MM.1S (cell line): ENCODE measurements at places on chromosomes 12 and 14.

DNA sequence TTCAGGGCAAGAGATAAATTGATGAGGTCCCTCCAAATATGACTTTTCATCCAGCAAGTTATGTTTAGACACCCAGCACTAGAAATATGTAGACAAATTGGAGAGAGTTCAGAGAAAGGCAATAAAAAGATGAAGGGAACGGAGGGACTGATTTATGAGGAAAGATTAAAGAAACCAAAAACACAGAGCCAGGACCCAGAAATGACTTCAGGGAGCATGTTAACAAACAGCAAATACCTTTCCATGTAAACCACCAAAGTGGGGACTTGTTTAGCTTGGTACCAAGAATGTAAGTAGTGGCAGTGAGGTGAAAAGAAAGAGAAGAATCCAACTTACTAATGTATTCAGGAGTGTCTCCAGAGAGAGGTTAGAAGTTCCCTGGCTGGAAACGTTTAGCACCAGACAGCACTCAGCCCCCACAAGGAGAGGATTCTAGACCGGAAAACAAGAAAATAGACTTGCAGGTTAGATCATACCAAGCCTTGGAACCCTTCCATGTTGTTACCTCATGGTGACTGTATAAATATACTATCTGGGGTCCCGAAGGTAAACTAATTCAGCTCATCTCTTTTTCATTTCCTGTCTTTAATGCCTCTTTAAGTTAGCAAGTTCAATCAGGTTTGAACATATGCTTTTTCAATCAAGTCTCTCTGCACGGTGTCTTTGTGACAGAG lies 79.2 kb downstream of the TBC1D30 start:
- H3K4me1 ChIP-seq: no peaks in the 10 kb centered on the region
- H3K27ac ChIP-seq: no peak overlapping the region
- H3K27me3 ChIP-seq: no peaks in the 10 kb centered on the region
- DNase-seq: no peak
- no peak overlapping the region for H3K4me3 ChIP-seq

GRCh38 chr12:99154216-99154982 lies 493.2 kb upstream of the GARIN6 start:
- no peak overlapping the region for H3K27ac ChIP-seq
- H3K27me3 ChIP-seq: no peaks in the 10 kb centered on the region
- H3K36me3 ChIP-seq: no peaks in the 10 kb centered on the region
- H3K4me3 ChIP-seq: no peak overlapping the region

- DNase-seq: no peak
- no peak overlapping the region for H3K27ac ChIP-seq
- H3K36me3 ChIP-seq: no peaks in the 10 kb centered on the region
- H3K4me1 ChIP-seq: no peaks in the 10 kb centered on the region
- H3K27me3 ChIP-seq: no peaks in the 10 kb centered on the region
- no peak overlapping the region for H3K4me3 ChIP-seq
Observed at GRCh38 chr14:84323978-84324377, 1206.0 kb upstream of the FLRT2 start.

DNA sequence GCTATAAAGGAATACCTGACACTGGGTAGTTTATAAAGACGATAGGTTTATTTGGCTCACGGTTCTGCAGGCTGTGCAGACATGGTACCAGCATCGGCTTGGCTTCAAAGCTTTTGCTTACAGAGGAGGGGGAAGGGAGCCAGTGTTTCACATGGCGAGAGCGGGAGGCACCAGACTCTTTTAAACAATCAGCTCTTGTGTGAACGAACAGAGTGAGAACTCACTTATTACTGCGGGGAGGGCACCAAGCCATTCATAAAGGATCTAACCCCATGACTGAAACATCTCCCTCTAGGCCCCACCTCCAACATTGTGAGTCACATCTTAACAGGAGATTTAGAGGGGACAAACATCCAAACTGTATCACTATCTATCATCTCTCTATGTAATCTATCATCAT lies 227.4 kb downstream of the TMEM132D start:
- no peak for DNase-seq
- H3K27me3 ChIP-seq: no peaks in the 10 kb centered on the region
- no peaks in the 10 kb centered on the region for H3K36me3 ChIP-seq
- no peak overlapping the region for H3K27ac ChIP-seq
- H3K4me1 ChIP-seq: no peaks in the 10 kb centered on the region

DNA sequence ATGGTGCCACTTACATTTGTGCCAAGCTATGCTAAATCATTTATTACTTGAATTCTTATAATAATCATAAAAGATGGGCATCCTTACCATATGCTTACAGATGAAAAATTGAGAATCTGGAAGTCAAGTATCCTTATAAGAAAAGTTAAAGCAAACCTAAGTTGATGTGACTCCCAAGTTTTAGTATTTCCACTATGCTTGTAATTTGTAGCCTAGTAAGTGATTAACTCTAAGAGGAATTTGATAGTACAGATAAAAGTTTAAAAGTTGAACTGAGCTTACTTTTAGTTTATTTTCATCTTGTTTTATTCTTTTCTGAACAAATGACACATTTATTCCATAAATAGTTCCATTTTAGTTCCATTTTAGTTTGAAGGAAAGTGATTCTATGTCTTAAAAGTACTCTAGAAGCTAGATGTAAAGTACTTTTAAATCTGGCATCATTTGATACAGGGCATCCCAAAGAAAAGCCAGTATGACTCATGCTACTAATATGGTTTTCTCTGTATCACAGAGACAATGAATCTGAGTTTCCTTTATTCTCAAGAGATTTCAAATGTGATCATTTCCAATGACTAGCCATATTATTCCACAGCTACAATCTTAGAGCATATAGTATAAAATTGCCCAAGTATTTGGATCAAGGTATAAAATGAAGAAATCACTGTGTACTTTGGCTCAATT lies 596.0 kb downstream of the SLC16A7 start:
- no peak overlapping the region for H3K4me3 ChIP-seq
- no peak for DNase-seq
- no peaks in the 10 kb centered on the region for H3K36me3 ChIP-seq
- H3K27ac ChIP-seq: no peak overlapping the region
- no peaks in the 10 kb centered on the region for H3K4me1 ChIP-seq

DNA sequence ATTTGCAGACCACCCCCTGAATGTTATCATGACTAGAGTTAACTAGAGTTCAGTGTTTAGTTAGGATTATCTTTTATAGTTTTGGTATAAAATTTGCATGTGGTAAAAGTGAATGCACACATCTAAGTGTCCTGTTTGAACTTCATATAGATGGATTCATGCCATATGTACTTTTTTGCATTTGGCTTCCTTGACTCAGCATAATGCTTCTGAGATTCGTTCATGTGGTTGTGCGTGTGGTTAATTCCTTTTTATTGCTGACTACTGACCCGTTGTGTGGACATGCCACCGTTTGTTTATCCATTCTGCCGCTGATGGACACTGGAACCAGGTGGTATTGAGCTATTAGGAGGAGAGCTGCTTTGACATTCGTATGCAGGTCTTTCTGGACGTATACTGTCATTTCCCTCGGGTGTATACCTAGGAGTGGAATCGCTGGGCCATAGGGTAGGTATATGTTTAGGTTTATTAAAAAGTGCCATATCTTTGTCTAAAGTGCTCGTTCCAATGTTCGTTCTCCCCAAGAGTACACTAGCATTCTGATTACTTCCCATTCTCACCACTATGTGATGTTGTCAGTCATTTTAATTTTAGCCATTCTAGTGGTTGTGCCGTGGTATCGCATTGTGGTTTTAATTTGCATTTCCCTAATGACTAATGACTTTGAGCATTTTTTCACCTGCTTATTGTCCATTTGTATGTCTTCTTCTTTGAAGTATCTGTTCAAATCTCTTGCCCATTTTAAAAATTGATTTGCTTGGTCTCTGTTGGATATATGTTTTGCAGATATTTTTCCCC lies 37.7 kb downstream of the RIN3 start:
- DNase-seq: peak; percentile 65
- no peaks in the 10 kb centered on the region for H3K27me3 ChIP-seq
- peak overlapping the region; percentile 14; the same call in 1 of the 2 replicates for H3K4me3 ChIP-seq
- peak overlapping the region; percentile 68; the same call in 1 of the 2 replicates for H3K27ac ChIP-seq
- H3K4me1 ChIP-seq: peaks cover 28% of the 10 kb centered on the region
- no peaks in the 10 kb centered on the region for H3K36me3 ChIP-seq

- H3K27me3 ChIP-seq: no peaks in the 10 kb centered on the region
- peaks cover 26% of the 10 kb centered on the region; the same call in 1 of the 2 replicates for H3K36me3 ChIP-seq
- H3K4me1 ChIP-seq: peaks cover 52% of the 10 kb centered on the region
- H3K27ac ChIP-seq: peak overlapping the region; percentile 76
- peak; percentile 37 for DNase-seq
Observed at GRCh38 chr12:103930787-103931735, 851 bp downstream of the HSP90B1 start.

DNA sequence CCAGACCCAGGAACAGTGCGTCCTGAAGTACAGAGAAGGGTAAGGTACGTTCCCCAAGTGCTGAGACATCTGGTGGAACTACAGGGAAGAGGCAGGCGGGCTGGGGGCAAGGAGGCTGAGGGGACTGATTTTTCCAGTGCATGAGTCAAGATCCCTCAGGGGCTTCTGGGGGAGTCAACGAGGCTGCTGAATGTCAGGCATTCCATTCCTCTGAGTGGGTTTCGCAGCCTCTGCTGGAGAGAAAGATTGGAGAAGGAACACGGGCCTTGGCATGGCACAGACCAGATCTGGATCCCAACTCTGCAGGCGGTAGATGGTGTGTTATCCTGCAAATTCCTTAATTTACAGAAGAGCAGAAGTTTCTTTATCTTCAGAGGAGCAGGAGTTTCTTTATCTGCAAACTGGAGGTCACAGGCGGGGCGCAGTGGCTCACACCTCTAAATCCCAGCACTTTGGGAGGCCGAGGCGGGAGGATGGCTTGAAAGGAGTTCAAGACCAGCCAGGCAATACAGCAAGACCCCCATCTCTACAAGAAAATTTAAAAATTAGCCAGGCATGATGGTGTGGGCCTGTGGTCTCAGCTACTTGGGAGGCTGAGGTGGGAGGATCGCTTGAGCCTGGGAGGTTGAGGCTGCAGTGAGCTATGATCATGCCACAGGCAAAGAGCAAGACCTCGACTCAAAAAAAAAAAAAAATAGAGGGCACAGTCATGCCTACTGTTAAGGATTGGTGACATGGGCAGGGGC lies 132.6 kb upstream of the MAP1LC3B2 start:
- DNase-seq: no peak
- no peak overlapping the region for H3K4me3 ChIP-seq
- no peaks in the 10 kb centered on the region for H3K27me3 ChIP-seq
- H3K36me3 ChIP-seq: no peaks in the 10 kb centered on the region
- no peak overlapping the region for H3K27ac ChIP-seq

DNA sequence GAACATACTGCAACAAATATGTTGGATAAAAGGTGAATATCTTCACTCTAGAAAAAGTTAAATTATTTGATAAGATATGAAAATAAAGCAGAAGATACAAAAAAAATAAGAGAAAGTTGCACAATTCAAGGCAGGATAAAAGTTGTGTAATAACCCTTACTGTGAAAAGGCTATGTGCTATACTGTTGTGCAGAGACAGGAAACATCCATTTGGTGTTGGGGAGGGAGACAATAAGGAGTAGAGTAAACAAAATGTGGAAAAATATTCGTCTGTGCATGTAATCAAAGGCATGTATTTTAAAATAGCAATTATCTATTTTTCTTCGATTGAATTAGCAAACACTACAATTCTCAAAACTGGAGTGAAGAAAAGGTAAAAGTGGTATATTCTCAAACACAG lies 34.8 kb downstream of the PTHLH start:
- H3K27ac ChIP-seq: no peak overlapping the region
- no peaks in the 10 kb centered on the region for H3K36me3 ChIP-seq
- no peaks in the 10 kb centered on the region for H3K27me3 ChIP-seq
- no peak for DNase-seq
- no peaks in the 10 kb centered on the region for H3K4me1 ChIP-seq
- no peak overlapping the region for H3K4me3 ChIP-seq

DNA sequence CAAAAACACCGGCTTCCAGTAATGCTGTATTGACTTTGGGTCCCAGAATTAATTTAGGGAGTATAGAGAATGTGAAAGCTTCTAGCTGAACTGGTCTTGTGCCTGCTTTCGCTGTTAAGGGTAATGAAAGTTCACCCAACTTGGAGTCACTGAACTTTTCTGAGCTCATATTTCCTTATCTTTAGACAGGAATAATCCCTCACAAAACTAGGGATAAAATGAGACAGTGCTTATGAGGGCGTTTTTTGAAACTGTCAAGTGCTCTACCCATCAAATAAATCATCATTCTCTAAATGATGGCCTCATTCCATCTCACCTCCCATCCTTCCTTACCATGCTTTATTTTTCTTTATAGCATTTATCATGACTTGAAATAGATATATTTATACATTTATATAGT lies 74.7 kb downstream of the RFX4 start:
- no peaks in the 10 kb centered on the region for H3K27me3 ChIP-seq
- no peak overlapping the region for H3K4me3 ChIP-seq
- no peak overlapping the region for H3K27ac ChIP-seq
- DNase-seq: no peak

DNA sequence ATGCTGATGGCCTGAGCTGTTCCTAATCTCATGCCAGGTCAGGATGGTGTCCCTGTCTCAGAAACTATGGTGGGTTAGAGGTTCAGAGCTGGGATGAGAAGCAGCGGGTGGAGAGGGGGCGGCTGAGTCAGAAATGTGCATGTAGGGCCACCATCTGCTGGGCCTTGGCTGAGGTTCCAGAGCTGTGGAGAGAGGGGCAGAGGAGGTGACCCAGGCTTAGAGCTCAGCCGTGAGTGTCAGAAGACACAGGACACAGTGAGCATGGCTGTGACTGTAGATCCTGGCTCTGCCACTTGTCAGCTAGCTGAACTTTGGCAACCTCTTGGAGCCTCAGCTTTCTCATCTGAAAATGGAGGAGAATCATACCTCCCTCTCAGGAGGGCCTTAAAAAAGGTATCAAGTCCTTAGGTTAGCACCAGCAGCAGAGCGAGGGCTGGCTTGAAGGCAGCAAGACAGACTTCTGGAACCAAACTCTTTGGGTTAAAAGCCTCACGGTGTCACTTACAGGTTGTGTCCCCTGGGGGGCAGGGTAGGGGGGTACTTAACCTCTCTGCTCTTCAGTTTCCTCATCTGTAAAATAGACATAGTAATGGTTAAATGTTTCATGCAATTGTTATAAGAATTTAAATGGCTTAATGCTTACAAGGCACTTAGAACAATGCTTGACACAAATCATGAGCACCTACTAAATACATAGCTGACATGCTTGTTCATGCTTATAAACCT lies 34.8 kb downstream of the TMEM229B start:
- H3K4me1 ChIP-seq: no peaks in the 10 kb centered on the region
- no peaks in the 10 kb centered on the region for H3K36me3 ChIP-seq
- H3K4me3 ChIP-seq: no peak overlapping the region
- H3K27me3 ChIP-seq: no peaks in the 10 kb centered on the region
- no peak overlapping the region for H3K27ac ChIP-seq

GRCh38 chr12:88181881-88182280 lies 39.8 kb downstream of the TMTC3 start:
- H3K4me1 ChIP-seq: no peaks in the 10 kb centered on the region
- H3K4me3 ChIP-seq: no peak overlapping the region
- H3K27ac ChIP-seq: no peak overlapping the region
- no peaks in the 10 kb centered on the region for H3K27me3 ChIP-seq

GRCh38 chr14:103361867-103362266 lies 23.3 kb upstream of the MARK3 start:
- no peaks in the 10 kb centered on the region for H3K36me3 ChIP-seq
